Left ventricle myocardium inferior (tissue), 1 donor: ENCODE measurements at places on chromosomes 12 and 14. TPM values are rescaled to one million over a fixed set of nuclear protein-coding genes. Genes with fewer than 3 reads are reported as not detected.
A peak's percentile ranks its signal among the peaks of the same experiment; 100 is the strongest.

DNA sequence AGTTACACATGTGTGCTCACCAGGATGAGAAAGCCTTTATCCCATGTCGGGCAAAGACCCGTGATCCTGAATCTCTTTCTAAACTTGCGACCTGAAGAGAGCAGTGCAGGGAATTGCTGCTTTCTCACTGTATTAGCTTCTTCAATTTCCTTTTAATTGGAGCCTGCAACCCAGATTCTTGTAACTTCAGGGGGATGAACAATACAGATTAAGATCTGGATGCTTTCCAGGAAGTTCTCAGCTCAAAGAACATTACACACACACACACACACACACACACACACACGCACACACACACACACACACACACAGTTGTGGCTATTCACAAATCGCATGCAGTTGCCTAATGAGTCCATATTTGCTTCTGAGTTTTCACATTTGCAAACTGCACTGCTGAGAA lies 268.3 kb downstream of the NPAS3 start:
- DNase-seq = no peak
- H3K4me3 ChIP-seq = no peak overlapping the region
- no peaks in the 10 kb centered on the region for H3K36me3 ChIP-seq

GRCh38 chr14:91315844-91316267 lies 71.4 kb upstream of the GPR68 start:
- H3K4me1 ChIP-seq = peaks cover 31% of the 10 kb centered on the region
- no peak for DNase-seq
- peaks cover 5% of the 10 kb centered on the region for H3K36me3 ChIP-seq
- H3K27me3 ChIP-seq = no peaks in the 10 kb centered on the region
- no peak overlapping the region for H3K27ac ChIP-seq

- H3K27me3 ChIP-seq = no peaks in the 10 kb centered on the region
- no peak for DNase-seq
- H3K4me3 ChIP-seq = no peak overlapping the region
- H3K4me1 ChIP-seq = no peaks in the 10 kb centered on the region
- H3K36me3 ChIP-seq = no peaks in the 10 kb centered on the region
Observed at GRCh38 chr12:85393606-85394005, 113.6 kb downstream of the ALX1 start.

DNA sequence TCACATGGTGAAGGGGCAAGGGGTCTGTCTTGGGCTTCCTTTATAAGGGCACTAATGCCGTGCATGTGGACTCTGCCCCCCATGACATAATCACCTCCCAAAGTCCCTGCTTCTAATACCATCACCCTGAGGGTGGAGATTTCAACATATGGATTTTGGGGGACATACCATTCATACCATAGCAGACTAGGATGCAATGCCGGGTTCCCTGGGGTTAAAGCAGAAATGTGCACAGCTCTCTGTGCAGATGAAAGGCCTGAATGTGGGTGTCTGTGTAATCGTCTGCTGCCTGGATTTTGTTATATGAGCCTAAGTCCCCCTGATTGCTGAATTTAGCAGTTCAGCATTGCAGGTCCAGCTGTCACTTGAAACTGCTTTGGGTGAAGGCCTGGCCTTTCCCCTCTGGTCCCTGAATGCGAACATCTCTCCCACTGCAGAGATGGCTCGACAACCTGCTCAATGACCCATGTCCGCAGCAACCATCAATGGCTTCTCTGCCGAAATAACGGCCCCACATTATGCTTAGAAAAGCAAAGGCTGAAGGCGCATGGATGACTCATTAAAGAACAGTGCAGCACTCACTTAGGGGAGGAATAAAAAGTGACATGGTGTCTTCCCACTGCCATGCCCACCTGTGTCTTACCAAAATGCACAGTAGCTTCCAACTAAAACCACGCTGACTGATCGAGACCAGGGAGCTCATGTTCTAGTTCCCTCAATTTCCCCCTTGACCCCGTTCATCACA lies 286.3 kb downstream of the DPF3 start:
- H3K4me1 ChIP-seq = peaks cover 20% of the 10 kb centered on the region
- H3K27me3 ChIP-seq = no peaks in the 10 kb centered on the region
- no peaks in the 10 kb centered on the region for H3K36me3 ChIP-seq
- no peak for DNase-seq

DNA sequence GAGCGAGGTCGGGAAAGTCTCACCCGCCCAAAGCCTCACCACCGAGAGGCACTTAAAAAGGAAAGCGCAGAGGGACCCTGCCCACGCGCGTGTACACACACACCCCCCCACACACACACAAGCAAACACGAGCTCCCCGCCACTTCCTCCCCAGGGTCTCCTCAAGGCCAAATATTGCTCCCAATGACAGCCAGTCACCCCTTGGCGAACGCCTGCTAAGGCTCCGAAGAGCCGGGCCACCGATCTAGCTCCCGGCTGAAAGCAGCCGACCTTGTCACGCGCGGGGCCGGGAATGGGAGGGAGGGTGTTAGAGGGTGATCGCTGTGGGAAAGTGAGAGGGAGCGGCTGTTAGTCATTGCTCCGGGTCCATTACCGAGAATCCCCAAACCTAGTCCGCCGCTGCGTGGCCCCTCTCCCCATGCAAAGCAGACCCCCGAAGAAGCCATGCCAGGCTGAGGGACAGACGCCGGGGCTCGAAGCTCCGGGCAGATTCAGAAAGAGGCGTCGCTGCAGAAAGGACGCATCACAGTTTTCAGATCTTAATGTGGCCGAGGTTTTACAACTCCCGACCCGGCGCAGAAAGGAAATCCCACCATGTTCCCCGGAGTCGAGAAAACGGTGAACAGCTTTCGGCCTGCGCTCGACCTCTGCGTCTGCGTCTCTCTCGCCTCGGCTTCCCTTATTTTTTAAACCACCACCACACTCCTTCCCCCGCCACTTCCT lies 2.6 kb downstream of the BMP4 start:
- H3K27me3 ChIP-seq = peaks cover 43% of the 10 kb centered on the region
- peaks cover 72% of the 10 kb centered on the region for H3K4me1 ChIP-seq
- DNase-seq = peak; percentile 38
- peaks cover 29% of the 10 kb centered on the region for H3K36me3 ChIP-seq

DNA sequence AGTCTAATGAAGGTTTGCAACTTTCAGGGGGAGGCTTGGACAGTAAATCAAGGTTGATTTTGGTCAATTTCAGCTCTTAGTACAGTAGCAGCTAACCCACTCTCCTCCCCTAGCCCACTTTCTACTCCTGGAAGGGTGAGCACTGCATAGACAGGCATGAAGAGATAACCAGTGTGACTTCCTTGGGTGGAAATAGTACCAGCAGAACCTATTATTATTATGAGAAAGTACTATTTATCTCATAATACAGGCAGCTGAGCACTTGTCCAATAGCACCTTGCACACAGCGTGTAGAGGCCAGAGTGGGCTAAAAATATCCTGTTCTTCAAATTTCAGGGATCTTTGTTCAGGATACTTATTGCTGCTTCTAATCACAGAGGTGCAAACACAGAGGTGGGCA lies 96.2 kb upstream of the FKBP4 start:
- H3K27ac ChIP-seq = no peak overlapping the region
- H3K36me3 ChIP-seq = no peaks in the 10 kb centered on the region
- no peak for DNase-seq
- no peak overlapping the region for H3K4me3 ChIP-seq
- H3K27me3 ChIP-seq = no peaks in the 10 kb centered on the region

DNA sequence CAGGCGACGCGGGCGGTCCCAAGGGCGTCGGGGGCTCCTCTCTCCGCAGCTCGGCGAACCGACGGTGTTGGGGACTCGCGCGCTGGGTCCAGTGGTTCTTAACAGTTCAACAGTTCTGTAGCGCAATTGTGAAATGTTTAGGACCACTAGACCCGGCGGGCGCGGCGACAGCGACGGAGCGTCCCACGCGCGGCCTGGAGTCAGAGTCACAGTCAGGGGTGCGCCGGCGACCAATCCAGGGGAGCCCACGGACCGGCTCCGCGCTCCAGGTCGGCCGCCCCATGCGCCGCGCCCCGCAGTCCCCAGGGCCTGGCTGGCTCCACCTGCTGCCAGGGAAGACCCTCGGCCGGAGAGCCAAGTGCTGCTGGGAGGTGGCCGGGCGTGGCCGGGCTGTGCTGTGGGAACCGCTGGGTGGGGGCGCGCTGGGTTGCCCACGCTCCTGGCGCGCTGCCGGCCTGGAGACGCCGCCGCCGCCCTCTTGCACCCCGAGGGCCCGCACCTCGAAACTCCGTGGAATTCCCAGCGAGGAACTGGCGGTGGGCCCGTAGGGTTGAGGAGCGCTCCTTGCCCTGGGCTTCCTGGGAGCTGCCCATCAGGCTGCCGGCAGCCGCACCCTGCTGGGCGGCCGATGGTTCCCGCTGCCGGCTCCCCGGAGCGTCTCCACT lies 20.9 kb upstream of the KIF26A start:
- no peak overlapping the region for H3K27ac ChIP-seq
- H3K36me3 ChIP-seq = no peaks in the 10 kb centered on the region
- H3K27me3 ChIP-seq = peaks cover 89% of the 10 kb centered on the region
- peaks cover 20% of the 10 kb centered on the region for H3K4me1 ChIP-seq

GRCh38 chr12:16225692-16226091 lies 51.8 kb downstream of the SLC15A5 start:
- H3K4me1 ChIP-seq = no peaks in the 10 kb centered on the region
- no peak overlapping the region for H3K4me3 ChIP-seq

DNA sequence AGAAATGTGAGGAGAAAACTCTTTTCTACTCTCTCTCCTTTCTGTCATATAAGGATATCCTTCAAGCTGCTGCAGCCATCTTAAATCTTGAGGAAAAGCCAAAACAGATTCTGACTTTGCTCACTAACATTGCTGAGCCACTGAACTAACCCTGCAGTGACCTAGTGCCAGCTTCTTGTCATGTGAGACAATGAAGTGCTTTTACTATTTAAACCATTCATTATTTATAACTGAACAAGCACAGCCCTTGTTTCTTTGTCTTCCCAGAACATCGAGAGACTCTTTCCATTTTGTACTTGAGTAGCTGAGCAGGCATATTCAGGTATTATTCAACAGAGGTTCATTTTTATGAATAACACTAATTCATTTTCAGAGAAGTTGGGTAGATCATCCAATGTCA lies 455.0 kb upstream of the TMPO start:
- no peaks in the 10 kb centered on the region for H3K36me3 ChIP-seq
- no peak overlapping the region for H3K4me3 ChIP-seq
- H3K27ac ChIP-seq = no peak overlapping the region
- H3K27me3 ChIP-seq = no peaks in the 10 kb centered on the region

DNA sequence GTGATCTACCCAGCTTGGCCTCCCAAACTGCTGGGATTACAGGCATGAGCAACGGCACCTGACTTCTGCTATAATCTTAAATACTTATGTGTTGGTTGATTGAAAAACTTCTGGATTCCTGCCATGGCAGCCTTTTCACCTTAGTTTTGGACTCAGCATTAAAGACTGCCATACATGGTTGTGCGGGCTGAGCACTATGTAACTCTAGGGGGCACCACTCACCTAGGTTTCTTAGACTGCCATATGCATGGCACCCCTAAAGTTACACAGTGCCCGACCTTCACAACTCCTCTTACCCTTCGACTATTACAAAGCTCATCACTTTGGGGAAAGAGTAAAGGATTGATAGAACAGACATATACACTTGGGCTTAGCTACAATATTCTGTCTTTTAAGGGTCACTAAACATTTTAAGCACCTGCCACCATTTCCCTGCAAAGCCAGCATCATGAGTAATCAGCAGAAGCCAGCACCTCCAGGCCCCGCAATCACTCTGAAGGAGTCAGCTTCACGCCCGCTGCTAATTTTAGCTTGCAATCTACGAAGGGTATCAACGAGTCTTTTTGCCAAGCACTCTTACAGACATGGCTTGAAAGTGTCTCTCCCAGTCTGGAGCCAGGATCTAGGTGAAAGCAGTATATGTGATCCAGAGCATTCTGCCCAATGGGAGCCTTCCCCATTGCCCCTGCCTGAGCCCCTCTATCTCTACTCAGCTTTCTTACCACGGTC lies 59.8 kb downstream of the SUDS3 start:
- DNase-seq = no peak
- no peak overlapping the region for H3K4me3 ChIP-seq
- H3K36me3 ChIP-seq = no peaks in the 10 kb centered on the region

DNA sequence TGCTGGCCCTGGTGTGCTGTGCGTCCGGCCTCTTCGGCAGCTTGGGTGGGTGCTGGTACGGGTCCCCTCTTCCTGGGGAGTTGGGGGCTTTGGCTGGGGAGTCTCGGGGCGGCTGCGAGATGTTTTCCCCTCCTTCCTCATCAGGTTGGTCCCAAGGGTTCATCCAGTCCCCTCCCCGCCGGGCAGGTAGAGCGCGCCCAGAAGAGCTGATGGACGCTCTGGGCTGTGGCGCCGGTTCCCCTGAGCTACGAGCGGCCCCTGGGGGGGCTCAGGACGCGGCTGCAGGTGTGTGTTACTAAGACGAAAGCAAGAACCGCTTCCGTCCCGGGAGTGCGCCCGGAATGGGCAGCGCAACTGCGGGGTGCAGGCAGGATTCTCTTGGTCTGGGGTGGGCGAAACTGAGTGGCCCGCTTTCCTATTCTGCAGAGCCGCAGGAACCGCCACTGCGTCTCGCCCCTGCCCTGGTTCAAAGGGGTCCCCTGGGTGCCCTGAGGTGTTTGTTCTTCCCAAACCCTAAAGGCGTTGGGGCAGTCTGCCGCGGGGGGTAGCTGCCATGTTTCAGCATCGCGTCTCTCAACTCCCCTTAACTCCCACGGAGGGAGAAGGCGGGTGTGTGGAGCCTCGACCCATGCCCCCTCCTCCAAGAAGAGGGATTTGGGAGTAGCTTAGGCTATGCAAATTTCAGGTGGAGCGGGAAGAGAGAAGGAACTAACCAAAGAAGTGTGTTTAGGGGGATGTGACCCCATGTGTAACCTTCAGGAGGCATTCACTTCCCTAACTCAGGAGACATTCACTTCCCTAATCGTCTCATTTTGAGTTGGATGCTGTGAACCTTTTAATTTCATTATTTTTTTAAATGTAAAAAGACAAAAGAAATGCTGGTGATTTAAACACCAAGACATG lies 1.2 kb downstream of the SLC24A4 start:
- H3K4me3 ChIP-seq = peak overlapping the region; percentile 62
- H3K4me1 ChIP-seq = peaks cover 18% of the 10 kb centered on the region
- DNase-seq = no peak

- H3K27ac ChIP-seq = no peak overlapping the region
- DNase-seq = no peak
- H3K4me1 ChIP-seq = peaks cover 12% of the 10 kb centered on the region
- no peaks in the 10 kb centered on the region for H3K36me3 ChIP-seq
- peaks cover 74% of the 10 kb centered on the region for H3K27me3 ChIP-seq
Observed at GRCh38 chr14:103087343-103087835, 3.4 kb downstream of the LBHD2 start.

- H3K4me3 ChIP-seq = no peak overlapping the region
- H3K36me3 ChIP-seq = no peaks in the 10 kb centered on the region
- peaks cover 84% of the 10 kb centered on the region for H3K27me3 ChIP-seq
Observed at GRCh38 chr12:114013575-114014345, 47.6 kb upstream of the RBM19 start.

Gene TSPAN11
- 1.7 TPM for total RNA-seq

Gene ATXN3
- 15.7 TPM for total RNA-seq

Gene GRIN2B
- 0.03 TPM for total RNA-seq

Gene PARP2
- 15.6 TPM for total RNA-seq

Gene RD3L
- total RNA-seq = 30.7 TPM

Gene RIMBP2
- total RNA-seq = not detected

Gene CACNA1C
- total RNA-seq = 137 TPM
